ENCODE measurements at places on chromosomes 1 and 21.

- no peak for DNase-seq
Observed at GRCh38 chr1:50368179-50369007, 54.9 kb downstream of the DMRTA2 start.

DNA sequence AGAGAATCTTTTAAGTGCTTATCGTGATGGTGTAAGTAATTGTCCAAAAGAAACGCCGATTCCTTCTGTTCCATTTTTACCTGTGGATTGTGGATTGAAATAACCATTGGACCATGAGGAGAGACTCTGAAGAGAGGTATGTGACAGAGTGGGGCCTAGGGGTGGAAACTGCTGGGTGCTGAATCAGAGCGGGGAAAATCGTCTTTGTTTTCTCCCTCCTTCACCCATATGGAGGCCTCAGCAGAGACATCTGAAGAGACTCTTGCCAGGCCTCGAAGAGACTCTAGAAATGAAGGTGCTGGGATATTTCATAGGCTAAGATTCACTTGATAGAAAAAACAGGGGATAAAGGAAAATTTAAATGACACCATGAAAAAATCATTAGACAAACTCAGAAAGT, 1327.0 kb downstream of the BRINP3 start:
- no peak for DNase-seq

DNA sequence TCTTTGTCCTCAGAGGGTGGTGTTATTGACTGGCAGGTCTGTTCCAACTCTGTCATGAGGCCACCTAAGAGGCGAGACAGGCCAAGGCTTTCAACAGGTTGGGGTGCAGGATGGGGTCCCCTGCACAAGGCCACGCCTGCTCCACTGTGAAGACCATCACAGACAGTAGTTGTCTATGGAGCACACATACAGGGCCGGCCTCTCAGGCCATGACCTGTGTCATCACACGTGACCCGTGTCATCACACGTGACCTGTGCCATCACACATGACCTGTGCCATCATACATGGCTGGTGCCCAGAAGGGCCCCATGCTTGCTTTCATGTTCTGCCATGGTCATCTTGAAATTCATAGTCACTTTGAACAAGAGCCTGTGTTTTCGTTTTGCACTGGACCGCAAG, 91.9 kb downstream of the ARHGEF10L start:
- DNase-seq: no peak

DNA sequence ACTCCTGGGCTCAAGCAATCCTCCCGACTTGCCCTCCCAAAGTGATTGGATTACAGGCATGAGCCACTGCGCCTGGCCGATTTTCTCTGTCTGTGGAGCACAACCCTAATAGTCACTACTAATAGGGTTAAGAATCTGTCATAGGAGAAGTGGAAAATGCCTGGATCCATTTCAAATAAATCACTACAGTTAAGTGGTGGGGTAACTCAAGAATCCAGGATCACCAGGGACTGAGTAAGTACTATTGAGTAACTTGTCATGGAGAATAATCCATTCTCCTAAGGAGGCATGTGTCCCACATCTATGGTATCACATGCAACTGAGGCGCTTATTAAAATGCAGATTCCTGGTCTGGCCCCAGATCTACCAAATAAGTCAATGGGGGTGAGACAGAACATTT, 53.2 kb downstream of the OPTC start:
- DNase-seq: no peak

GRCh38 chr1:169698976-169699375, 12.4 kb downstream of the SELL start:
- no peak for DNase-seq

GRCh38 chr1:226654046-226654667, 84.9 kb downstream of the ITPKB start:
- no peak for DNase-seq

- DNase-seq: no peak
Observed at GRCh38 chr1:67937010-67937409, 103.7 kb upstream of the GNG12 start.

DNA sequence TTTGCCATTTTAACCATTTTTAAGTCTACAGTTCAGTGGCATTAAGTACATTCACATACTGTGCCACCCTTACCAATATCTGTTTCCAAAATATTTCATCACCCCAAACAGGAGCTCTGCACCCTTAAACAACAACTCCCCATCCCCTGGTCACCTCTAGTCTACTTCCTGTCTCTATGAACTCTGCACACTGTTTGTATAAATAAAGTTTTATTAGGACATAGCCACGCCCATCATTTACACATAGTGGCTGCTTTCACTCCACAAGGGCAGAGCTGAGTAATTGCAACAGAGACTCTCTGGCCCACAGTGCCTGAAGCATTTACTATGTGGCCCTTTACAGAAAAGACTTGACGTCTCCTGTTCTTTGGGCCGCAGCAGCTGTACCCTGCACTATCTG, 30.1 kb downstream of the KCNAB2 start:
- DNase-seq: no peak

DNA sequence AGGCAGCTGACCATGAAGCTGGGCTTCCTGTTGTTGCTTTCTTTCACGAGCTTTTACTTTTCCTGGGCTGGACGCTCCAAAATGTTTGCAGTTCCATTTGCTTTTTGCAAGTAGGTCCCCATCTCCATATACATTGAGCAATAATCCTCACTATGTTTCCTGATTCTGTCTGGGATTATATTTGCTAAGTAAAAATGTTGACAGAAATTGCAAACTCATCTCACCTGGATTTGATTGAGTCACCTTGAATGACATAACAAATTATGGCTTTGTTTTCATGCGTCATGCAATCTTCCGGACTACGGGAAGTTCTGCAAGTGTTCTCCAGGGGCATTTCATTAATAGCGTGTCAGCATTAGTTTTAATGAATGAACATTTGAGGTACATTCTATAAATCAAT, 18.9 kb downstream of the ATP5PO start:
- no peak for DNase-seq

DNA sequence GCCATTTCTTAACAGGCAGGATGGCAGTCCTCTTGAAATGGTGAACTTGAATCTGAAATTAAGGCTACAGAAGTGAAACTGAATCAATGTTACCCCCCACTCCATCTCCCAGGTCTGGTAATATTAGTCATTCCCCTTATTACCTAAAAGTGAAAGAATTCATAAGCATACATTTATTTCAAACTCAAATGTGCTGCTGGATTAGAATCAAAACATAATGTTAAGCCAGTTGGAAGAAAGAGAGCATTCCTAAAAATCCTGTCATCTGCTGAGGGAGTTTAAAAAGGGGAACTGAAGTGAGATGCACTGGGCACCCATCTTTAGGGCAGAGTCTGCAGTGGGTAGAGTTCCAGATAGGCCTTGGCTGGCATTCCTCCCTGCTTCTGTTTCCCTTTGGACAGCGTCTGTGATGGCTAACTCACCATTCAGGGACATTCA, 17.4 kb downstream of the KIAA0319L start:
- DNase-seq: no peak

DNA sequence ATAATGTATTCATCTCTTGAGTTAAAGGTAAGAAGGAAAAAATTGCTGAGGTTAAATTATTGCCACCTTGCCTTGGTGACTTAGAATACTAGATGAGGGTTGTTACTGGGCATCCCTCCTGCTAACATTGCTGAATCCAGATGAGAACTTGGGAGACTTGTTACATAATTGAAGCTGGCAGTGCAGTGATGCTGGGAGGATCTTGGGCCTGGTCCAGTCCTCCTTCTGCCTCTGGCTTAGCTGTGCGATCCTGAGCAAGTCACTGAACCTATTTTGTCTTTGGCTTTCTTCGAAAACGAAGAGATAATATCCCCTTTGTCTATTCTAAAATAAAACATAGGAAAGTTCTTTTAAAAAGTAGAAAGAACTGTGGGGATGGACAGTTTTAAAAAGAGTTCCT, 244.9 kb upstream of the NRIP1 start:
- DNase-seq: no peak

GRCh38 chr21:46597031-46597430, 7.9 kb downstream of the S100B start:
- DNase-seq: no peak

GRCh38 chr1:231395076-231395997, 26.8 kb downstream of the EGLN1 start:
- DNase-seq: no peak

DNA sequence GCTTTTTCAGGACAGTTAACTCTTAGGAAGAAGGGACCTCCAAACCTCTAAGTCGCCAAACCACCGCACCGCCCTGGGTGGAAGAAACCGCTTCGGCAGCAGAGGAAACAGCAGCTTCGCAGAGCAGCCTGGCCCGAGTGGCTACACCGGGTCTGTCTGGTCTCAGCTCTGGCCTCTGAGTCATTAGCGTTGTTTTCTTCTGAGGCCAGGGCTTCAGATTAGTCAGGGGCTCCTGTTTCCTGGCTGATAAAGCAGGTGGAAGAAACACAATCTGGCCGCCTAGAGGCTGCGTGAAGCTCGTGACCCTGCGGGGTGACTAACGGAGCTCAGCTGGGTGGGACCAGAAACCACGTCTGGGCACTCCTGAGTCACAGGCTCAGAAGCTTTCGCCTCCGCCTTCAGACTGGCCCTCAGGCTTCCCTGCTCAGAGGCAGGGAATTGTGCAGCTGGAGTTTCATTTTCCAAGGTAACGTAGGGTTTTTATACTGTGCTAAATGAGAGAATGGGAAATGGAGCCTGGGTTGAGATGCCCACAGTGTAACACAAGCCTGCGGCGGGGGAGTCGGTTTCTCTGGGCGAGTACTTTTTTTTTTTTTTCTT, 44.9 kb downstream of the CHAF1B start:
- peak; percentile 46 for DNase-seq

DNA sequence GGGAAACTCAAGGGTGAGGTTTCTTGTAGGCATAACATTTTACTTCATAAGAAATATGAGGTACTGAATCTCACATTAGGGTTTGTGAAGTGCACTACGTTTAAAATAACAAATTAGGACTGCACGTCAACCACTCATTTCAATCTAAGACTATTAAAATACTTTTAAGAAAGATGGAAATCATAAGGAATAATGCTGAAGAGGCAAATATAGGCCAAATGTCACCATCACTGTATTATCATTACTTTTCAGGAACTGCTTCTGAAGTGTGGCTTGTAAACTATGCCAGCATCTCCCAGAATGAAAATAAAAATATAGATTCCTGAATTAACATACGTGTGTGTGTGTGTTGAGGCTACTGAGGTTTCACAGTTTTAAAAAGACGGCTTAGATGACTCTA, 56.8 kb downstream of the INTS7 start:
- DNase-seq: no peak

GRCh38 chr1:160006312-160006940, 25.4 kb downstream of the PIGM start:
- peak; percentile 3 for DNase-seq

- no peak for DNase-seq
Observed at GRCh38 chr1:67713057-67713846, 28.3 kb downstream of the GADD45A start.
